Mucosa of gallbladder (tissue), 1 donor: ENCODE measurements at places on chromosomes 4 and X. TPM values are rescaled to one million over a fixed set of nuclear protein-coding genes. Genes with fewer than 3 reads are reported as not detected.

DNA sequence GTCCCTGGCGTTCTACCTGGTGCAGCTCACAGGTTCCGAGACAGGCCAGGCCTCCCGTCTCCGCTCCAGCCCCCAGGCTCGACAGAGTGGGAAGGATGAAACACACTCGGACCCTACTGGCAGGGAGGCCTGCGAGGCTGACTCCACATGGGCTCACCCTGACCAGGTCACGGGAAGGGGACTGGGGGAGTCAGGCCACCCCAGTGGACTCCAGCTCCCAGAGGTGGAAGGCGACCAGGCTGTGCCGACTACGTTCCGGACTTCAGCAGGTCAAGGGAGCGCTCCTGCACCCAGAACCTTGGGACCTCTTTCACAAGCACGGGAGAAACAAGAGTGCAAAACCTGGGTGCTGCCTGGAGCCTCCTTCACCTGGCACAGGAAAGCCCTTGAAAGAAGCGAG is 4.6 kb upstream of the IRAK1 start:
- DNase-seq, result no peak

Gene CDX4
- total RNA-seq, result not detected

- no peak for DNase-seq
Observed at GRCh38 chr4:184281231-184282139, 63.8 kb upstream of the ENPP6 start.

Gene RTL5
- 6.8 TPM for total RNA-seq
